SK-N-DZ (cell line): ENCODE measurements at places on chromosomes 2 and 18.
A peak's percentile ranks its signal among the peaks of the same experiment; 100 is the strongest.

- DNase-seq: no peak
Observed at GRCh38 chr2:85611217-85611704, 605 bp downstream of the C2orf68 start.

DNA sequence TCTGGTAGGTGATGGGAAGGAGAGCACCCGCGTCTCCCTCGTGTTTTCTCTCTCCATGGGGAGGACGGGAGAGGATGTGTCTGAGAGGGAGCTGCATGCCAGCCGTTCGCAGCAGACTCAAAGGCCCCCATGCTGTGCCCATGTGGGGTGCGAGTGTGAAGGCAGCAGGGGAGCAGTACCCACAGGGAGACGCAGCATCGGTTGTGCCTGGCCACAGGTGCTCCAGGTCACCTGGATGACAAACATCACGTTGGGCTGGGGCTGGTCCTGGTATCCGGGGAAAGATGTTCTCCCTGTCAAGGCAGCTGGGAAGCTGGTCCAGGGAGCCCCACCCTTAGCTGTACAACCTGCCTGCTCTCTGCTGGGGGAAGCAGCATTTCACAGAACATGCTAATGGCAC, 119.5 kb upstream of the SALL3 start:
- no peak for DNase-seq

- no peak for DNase-seq
Observed at GRCh38 chr2:30464544-30465170, 17.6 kb downstream of the LCLAT1 start.

DNA sequence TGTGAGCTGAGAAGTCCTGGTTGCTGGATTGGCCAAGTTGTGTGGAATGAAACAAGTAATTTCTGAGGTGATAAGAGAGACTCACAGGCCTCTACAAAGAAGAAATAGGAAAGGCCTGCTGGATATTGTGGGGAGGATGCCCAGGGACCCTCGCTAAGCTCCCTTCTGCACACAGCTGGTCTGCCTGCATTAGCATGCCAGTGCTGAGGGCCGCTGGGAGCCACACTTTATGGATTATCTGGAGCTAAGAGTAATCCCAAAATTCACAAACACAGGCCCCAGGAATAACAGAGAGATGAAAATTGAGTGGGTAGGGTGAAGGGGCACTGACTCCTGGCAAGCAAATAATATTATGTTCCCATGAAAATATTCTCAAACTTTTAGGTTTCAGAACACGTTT, 114.9 kb upstream of the SIX3 start:
- DNase-seq: no peak

DNA sequence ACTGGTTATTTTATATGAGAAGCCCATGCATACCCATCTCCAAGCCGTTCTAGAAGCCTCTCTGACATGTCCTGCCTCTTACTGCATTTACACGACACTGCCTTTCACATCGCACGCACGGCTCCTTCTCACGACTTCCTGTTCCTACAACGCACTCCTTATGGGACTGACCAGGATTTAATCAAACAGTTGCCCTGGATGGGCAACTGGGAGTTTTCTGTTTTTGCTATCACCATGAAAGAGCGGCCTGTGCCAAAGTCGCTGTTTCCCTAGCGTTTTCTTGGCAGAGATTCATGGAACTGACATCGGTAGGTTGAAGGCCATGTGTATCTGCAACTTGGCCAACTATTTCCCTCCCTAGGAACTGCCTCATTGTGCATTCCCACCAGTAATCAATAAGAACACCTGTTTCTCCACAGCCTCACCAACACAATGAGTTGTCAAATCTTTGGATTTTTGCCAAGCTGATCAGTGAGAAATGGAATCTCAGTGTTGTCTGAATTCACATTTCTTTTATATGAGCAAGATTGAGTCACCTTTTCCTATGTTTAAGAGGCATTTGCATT, 97.2 kb upstream of the OTOS start:
- no peak for DNase-seq

DNA sequence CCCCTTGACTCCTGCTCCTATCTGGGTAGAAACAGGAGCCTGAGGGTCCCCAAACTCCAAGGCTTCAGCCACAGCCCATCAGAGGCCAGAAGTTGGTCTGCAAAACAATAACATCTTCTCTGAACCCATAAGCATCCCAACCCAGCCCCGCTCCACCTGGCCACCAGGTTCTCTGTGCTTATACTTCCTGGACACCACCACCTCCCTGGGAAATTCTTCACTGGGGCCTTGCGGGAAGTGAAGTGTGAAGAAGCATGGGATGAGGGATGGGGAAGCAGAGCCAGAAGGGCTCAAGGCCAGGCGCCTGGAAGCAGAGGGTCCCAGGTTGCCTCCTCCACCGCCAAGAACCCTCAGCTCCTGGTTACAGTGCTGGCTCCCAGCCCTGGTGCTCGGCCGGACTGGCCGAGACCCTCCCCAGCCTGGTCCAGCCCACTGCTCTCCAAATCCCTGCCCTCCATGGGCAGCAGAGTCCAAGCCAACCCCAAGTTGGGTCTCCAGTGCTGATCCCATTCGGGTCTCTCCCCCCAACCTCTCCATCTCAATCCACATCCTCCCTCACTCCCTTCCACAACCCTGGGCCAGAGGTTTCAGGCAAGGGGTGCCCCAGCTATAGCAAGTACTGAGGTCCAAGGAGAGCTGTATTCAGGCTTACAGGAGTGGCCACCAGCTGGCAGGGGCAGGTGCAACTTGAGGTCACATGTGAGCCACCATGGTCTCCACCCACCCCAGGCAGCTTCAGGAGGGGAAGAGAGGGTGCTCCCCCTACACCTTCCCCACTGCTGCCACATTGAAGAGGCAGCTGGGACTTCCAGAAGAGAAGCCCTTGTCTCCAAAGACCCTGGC, 60.7 kb downstream of the TNS1 start:
- DNase-seq: no peak

DNA sequence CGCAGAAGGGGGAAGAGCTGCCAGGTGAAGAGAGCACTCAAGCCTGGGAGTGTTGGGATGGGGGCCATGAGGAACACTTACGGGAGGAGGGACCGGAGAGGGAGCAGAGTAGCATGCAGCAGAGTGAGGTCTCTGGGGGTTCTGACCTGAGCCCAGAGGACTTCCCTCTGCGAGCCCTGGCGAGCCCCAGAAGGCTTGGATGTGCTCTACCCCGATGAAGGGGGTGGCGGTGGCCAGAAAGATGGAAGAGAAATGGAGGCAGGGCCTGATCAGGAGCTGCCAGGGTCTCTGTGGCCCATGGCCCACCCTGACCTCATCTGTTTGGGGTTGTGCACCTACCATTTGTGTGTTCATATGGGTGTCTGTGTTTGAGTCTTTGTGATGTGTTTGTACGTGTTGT, 42.0 kb downstream of the CROCC2 start:
- no peak for DNase-seq

DNA sequence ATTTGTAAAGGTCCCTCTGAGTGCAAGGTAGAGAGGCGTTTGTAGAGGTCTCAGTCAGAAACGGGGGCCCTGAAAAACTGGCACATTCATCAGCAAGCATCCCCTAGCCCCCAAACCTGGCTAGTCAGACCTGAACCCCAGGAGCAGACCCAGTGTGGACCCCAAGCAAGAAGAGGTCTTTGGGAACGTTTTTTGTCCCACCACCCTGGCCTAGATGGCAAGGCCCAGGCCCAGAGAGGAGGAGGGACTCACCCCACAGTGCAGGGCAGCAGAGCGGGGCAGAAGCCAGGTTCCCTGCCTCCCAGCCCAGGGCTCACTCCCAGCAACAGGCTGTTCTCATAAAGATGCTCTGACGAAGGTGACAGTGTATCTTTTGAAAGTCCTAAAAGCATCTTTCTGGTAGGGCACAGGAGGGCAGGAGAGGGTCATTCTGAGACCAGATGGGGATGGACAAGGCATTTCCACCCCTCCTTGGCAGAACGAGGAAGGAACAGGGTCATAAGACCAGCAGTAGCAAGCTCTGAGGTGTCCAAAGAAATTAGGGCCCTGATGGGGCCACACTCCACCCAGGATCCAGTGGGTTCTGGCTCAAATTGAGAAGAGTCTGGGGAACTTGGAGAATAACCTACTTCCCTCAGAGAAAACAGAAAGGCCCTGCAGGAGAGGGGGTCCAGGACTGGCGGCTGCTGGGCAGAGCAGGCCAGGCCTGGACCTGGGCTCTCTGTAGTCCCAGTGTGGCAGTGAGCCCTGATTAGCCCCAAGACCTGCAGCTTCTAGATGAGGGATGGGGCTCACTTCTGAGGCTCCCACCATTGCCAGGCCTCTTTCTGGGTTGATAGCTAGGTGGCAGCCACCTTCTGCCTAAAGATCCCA, 18.2 kb downstream of the ADRA2B start:
- DNase-seq: no peak

DNA sequence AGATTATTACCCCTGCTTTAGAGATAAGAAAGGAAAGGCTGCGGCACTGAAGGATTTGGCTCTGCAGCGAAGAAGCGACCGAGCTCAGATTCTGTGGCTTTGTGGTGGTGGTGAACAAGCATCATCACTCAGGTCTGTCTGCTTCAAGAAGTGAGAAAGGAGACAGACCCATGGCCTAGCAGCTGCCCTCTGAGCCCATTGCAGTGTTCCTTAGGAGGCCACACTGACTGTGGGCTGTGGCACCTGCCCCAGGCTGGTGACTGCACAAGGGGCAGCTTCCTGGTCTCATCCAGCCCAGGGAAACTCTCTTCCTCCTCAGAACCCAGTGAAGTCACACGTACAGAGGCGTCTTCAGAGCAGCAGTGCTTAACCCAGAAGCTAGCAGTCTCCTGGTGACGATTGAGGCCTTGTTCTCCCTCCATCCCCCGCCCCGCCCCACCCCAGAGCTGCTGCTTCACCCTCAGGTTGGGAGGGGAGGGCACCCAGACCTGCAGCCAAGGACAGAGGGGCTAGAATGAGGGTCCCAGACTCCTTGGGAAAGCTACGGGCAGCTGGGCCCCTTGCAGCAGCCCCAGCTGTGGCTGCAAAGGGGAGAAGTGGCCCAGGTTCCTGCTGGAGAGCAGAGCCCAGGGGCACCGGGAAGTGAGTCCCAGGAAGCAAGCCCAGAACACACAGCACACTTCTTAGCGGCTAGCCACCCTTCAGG, 22.2 kb downstream of the BIN1 start:
- DNase-seq: no peak

- no peak for DNase-seq
Observed at GRCh38 chr2:46679761-46680160, 200.4 kb downstream of the TMEM247 start.

DNA sequence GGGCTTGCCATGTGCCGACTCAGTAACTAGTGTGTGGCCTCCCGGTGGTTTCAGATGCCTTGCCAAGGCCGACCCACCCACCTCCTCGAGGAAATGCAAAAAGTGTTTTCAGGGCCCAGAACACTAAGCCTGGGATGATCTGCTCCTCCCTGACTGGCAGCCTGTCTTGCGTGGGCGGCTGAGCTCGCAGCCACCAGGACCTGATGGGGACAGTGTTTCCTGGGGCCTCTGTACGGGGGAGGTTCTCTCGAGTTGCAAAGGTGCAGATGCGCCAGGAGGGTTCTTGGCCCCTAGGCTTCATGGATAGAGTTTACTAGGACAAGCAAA, 85.2 kb downstream of the GLI2 start:
- DNase-seq: no peak

GRCh38 chr2:142445551-142446072, 314.8 kb upstream of the LRP1B start:
- no peak for DNase-seq

- DNase-seq: no peak
Observed at GRCh38 chr2:143717053-143717452, 587.8 kb downstream of the ARHGAP15 start.

DNA sequence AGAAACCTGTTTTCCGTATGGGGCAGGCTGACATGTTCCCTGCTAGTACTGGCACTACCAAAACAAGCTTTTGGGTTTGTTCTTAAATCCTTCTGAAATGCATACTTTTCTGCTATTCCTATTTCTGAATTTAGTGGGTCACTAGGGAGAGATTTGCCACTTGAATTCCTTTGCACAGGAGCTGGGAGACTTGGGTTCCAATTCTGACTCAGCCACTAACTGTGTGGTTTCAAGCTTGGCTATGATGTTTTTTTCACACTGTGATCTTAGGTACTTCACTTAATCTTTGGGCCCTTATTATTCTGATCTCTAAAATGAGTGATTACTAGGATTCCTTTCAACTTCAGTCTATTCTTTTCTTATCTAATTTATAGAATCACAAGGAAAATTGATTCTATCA, 105.5 kb downstream of the BCL11A start:
- DNase-seq: no peak

GRCh38 chr2:177234267-177234666, 21.7 kb downstream of the HNRNPA3 start:
- DNase-seq: no peak

- no peak for DNase-seq
Observed at GRCh38 chr18:43933177-43933576, 655.9 kb upstream of the SYT4 start.

- no peak for DNase-seq
Observed at GRCh38 chr2:120703330-120703994, 32.2 kb upstream of the GLI2 start.

GRCh38 chr2:234991793-234992192, 40.0 kb downstream of the SH3BP4 start:
- no peak for DNase-seq

DNA sequence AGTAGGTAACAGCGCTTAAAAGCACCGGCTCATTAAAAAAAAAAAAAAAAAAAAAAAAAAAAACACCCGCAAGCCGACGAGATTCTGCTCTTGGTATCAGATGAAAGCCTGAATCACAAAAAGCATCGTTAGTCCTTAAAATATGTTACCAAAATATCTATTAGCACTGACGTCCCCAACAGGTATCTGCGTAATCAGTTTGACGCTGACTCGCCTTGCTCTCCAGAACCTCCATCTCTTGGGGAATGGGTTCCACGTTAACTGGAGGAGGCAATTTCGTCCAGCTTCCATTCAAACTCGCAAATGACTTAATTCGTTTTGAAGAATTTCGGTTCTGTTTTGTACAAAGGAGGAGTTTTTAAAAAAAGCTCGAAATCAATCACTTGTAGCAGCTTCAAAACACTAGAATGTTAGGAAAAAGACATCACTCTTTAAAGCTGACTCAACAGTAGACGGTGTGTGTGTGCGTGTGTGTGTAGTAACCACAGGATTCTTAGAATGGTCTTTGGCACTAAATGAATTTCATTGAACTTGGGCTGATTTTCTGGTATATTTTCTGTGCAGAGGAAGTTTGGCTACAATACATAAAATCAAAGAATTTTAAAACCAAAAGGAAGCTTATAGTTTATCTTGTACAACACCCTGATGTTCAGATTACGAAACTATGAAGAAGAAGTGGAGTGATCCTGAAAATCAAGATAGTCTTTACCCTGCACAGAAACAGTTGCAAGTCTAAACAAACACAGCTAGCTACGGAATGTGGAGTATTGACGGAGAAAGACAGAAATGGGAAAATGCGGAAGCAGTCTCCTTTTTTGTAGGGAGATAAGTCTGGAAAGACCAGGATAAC, 1.1 kb upstream of the PGAP1 start:
- DNase-seq: peak; percentile 54

DNA sequence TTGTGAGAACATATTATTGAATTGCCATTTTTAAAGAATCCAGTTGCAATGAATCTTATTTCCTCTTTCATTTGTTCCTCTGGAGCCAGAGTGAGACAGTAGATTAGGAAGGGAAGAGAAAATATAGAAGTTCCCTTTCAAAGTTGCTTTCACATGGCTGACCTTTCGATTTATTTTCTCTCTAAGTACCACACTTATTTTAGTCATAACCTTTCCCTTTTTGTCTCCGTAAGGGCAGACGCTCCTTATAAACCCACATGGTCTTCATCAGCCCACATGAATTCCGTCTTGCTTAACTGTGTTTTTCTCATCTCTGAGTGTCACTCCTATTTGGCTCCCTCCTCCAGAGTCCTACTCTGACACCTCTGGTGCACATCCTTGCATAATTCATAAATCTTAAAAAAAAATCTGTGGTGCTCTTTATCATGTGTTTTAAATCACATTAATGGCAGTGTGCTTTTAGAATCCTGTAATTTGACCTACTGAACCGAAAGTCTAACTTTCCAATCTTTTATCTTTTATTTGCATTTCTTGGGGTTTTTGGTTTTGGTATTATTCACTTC, 38.5 kb upstream of the ZNF396 start:
- DNase-seq: no peak
